ENCODE measurements at places on chromosomes 16 and 17.

DNA sequence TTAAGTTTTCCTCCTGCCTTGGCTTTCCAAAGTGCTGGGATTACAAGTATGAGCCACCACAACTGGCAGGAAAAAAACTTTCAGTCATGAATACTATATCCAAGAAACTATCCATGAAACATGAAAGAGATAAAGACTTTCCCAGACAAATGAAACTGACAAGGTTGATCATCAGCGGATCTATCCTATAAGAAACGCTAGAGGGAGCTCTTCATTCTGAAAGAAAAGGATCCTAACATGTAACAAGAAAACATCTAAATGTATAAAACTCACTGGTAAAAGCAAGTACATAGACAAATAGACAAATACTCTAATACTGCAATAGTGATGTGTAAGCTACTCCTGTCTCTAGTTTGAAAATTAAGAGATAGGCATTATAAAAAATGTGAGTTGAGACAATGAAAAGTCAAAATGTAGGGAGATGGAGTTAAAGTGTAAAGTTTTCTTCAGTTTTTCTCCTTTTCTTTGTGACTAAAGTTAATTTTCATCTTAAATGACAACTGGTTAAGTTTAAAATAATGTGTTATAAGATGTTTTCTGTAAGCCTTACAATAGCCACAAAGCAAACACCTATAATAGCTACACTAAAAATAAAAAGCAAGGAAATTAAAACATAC lies 79.6 kb upstream of the TEKT1 start:
- DNase-seq = no peak

DNA sequence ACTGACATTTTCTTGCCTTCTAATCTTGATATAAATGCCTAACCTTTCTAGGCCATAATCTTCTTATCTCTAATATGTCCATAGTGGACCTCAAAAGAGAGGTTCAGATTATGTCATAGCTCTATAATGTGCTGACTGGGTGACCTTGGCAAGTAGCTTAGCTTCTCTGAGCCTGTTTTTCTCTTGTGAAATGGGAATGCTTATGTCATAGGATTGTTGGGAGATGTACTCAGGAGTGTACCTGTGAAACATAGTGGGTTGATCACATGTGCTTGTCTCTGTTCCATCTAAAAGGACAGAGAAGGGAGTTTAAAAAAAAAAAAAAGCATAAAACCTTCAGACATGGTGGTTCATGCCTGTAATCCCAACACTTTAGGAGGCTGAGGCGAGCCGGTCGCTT lies 2.4 kb downstream of the MED9 start:
- DNase-seq = no peak

- no peak for DNase-seq
Measured at GRCh38 chr16:49643429-49644144, 212.3 kb downstream of the ZNF423 start.

DNA sequence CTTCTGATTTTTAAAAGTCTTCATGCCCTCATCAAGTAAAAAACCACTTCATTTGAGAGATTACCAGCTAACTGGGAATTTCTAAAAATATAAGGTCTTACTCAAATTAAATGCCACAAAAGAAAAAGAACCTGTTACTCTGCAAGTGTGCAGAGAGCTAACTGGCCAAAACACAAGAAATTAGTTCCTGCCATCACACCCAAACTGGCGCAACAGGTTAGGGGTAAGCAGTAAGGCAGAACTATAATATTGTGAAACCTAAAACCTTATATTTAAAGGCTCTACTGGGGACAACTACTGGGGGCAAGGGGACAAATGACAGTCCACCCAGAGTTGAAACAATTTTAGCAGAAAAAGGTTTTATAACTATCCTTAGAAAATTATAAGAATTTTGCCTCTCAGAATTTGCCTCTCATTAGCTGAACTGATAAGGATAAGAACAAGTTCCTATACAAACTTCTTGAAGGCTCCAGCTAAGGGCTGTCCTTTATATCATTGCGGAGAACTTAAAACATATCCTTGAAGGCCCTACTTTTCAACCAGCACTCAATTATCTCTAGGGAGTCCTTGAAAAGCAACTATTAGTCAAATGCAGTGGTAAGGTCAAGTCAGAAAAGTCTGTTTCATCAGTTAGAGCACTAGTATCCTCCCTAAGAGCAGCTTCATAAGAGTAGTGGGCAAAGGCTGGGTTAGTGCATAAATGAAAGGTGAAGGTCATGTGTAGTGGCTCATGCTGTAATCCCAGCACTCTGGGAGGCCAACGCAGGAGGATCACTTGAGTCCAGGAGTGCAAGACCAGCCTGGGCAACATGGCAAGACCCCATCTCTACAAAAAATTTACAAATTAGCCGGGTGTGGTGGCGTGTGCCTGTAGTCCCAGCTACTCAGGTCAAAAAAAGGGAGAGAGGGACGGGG lies 31.5 kb downstream of the SMURF2 start:
- DNase-seq = no peak

- DNase-seq = no peak
Measured at GRCh38 chr17:45431531-45432404, 902 bp downstream of the ARHGAP27 start.

GRCh38 chr17:39899215-39899614 lies 19.2 kb downstream of the GSDMB start:
- DNase-seq = no peak

DNA sequence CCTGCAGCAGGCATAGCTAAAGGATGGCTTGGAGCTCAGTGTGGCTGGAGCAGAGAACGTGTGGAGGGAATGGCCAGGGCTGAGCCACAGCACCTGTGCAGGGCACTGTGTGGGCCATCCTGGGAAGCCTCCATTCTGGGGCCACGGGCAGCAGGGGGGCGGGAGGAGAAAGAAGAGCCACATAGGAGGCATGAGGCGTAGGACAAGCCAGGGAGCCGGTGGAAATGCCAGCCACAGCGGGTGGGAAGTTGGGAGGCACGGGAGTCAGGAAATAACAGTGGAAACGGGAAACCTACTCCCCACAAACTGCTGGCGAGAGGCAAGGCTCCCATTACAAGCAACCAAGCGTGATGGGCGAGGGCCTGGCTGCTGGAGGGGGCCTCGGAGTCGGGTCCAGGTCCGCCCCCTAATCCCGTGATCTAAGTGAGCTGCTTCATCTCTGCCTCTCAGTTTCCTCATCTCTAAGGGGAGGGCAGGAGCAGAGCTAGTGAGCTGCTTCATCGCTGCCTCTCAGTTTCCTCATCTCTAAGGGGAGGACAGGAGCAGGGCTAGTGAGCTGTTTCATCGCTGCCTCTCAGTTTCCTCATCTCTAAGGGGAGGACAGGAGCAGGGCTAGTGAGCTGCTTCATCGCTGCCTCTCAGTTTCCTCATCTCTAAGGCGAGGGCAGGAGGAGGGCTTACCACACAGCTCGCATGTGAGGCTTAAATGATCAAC lies 104.9 kb downstream of the ADCY9 start:
- DNase-seq = no peak

DNA sequence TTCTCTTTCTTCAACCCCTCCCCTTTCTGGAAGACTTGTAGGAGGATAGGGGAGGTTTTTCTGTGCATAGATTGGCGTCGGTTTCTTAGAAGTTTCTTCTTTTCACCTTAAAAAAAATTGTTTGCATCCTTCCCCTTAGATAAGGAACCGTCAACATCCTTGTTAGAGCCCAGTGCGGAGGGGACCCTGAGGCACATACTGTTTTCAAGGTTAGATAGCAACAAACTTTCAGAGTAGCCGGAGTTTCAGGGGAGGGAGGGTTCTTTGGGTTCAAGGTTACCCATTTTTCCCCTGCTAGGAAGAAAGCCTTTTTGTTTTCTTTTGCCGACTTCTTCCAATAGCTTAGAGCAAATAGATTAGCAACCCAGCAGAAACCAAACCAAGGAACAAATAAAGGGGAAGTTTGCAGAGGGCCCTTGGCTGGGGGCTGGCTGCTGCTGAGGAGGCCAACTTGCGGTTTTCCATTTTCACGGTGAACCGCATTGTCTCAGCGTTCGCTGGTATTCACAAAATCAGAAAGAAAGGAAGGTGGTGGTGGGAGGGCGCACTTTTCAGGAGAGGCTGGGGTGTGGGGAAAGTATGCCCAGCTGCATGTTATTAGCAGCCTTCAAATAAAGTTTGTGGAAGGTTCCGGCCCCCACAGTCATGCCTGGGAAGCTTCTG lies 28.8 kb downstream of the MSI2 start:
- no peak for DNase-seq

GRCh38 chr16:24975428-24975889 lies 39.7 kb downstream of the ARHGAP17 start:
- DNase-seq = no peak

- DNase-seq = no peak
Measured at GRCh38 chr17:73247726-73248125, 14.0 kb downstream of the CPSF4L start.

- DNase-seq = no peak
Measured at GRCh38 chr17:5583426-5584382, 605 bp downstream of the NLRP1 start.

- DNase-seq = peak; percentile 53
Measured at GRCh38 chr17:57370037-57370581, 113.8 kb downstream of the MSI2 start.

DNA sequence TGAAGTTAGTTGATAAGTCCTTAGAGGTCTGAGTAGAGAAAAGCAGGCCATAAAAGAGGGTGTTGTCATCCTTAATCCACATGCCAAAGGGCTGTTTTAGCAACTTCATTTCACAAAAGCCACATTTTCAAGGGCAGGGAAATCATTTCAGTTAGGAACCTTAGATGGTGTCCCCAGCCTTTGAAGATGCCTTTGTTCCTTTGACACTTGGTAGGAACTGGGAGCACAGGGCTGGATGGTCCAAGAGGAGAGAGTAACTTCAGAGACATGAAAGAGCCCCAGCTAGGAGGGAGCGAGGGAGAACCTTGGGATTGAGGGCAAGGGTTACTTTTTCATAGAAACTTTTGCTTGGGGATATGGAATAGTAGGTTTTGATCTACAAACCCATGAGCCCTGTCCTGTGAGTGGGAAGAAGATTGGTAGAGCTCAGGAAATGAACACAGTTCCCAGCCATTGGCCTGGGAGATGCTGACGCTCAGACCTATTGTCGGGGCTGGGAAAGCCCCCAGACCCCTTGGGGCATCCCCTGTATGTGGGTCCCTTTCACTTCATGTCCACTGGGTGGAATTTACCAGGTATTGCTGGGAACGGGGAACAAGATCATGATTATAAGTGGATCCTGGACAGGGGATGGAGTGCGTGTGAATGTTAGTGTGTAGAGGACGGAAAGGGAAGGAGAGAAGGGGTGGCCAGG lies 18.9 kb downstream of the MSI2 start:
- no peak for DNase-seq

DNA sequence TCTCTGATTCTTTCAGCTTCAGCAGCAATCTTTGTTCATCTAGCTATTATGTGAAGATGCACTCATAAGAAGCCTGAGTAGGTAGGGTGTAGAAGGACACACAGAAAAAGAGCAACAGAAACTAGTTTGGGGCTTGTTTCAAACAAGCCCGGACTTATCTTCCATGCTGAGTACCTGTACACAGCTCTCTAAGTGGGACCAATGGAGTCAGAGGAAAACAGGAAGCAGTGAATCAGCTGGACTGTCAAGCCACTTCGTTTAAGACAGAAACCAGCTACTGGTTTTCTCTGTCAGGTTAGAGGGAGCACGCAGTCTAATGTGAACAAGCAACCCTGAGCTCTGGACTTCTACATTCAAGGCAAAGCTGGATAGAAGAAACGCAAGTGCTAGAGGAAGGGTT lies 16.0 kb downstream of the MAP2K6 start:
- no peak for DNase-seq

DNA sequence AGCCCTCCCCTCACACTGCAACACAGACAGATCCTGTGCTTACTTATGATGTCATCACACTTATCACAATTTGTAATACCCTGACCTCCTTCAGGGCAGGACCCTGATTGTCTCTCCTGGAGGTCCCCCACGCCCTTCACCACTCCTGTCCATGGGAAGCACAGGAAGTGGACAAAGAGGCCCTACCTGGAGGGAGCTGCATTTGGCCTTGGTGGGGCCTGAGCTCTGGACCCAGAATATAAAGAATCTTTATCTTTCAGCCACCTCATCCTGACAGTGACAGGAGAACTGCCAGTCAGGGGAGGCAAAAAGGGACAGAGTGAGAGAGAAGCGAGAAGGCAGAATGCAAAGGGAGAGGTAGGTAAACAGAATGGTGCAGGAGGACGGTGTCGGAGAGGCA lies 303.4 kb upstream of the N4BP1 start:
- no peak for DNase-seq

DNA sequence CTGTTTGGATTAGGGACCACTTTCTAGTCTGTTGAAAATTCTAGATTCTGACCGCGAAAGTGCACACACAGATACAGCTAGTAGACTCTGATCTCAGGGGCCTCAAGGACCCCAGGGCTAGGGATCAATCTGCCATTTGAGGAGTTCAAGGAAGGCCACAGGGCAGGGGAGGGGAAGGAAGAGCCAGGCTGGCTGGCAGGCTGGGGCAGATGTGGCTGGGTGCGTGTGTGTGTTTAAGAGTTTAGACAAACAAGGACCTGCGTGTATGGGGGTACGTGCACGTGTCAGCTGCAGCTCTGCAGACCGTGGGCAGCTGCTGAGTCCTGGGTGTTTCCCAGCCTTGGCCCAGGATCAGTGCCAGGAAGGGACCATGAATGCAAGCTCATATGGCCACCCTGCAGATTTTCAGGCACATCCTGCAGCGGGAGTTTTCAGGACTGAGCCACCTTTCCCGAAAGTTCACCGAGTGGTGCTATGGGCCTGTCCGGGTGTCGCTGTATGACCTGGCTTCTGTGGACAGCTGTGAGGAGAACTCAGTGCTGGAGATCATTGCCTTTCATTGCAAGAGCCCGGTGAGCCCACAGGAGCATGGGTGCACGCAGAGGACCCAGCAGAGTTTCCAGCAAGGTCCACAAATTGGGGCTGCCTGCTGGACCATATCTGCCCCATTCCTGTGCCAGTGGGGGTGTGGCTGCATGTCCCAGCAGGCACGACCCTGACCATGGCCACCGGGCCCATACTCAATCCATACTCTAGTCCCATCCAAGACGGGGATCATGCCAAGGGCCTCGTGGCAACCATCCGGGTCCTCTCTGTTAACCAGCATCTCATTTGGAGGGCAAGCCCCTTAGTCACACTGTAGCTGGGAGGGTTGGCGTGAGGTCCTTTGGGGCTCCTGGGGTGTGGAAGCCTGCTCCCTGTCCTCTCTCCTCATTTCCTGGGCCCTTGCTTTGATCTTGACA lies 10.6 kb downstream of the TRPV2 start:
- no peak for DNase-seq

DNA sequence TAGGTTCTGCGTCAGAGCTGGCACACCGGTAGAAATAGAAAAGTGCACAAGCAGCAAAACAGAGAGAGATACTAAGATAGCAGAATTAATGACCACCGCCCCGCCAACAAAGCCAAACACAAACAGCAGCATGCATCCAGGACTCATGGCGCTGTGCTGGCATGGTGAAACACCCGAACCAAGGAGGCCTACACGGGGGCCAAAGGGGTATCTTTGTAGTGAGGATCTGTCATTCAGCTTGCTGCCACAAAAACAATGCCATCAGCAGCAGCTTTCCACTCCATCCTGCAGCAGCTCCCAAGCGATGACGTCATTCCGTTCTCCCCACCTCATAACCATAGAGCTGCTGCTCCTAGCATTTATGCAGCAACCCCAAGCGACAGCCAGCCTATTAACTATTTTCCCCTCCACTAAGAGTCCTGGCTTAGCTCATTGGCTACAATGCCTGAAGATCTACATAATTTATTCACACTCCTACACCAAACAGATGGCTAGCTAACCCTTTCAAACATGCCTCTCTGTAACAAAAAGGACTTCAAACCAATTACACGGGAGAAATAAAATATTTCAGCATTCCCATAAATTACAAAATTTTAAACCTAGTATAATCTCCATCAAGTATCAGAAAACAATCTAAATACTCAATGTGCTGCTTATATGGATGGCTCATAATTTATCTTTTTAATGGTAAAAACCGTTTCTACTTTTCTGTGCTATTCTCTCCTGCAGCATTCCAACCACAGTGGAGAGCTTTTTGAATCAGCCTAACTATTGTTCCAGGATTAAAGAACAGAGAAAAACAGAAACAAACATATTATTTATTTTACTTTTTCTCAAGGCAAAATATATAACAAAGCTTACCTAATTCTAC lies 73.9 kb downstream of the SPAG9 start:
- no peak for DNase-seq

Data from HS-5 (cell line).